ENCODE measurements at places on chromosomes 3 and 15. TPM values are rescaled to one million over a fixed set of nuclear protein-coding genes. Genes with fewer than 3 reads are reported as not detected.

Gene PPIB
- 1,042 TPM for total RNA-seq

Gene SLC12A1
- total RNA-seq = not detected

Gene BFSP2
- not detected for total RNA-seq

Gene IL12A
- total RNA-seq = 0.43 TPM

Gene GREM1
- 0.07 TPM for total RNA-seq

Gene POPDC2
- 0.34 TPM for total RNA-seq

Gene GASK1A
- 0.50 TPM for total RNA-seq

Gene KNG1
- not detected for total RNA-seq

Gene RHOA
- 259 TPM for total RNA-seq

Gene ZMYND10
- 0.21 TPM for total RNA-seq

Gene NR1I2
- total RNA-seq = under 0.01 TPM

Gene XYLB
- total RNA-seq = 2.1 TPM

Gene OCA2
- 2.5 TPM for total RNA-seq

Gene MESP1
- total RNA-seq = 0.07 TPM

Gene FOXL2NB
- 0.57 TPM for total RNA-seq

Gene ATP8B4
- 1.00 TPM for total RNA-seq

Gene FOXL2
- 1.1 TPM for total RNA-seq

Gene DCBLD2
- 98.1 TPM for total RNA-seq

Gene ARID3B
- 8.6 TPM for total RNA-seq

Gene TP63
- 254 TPM for total RNA-seq

Gene FBXO45
- 47.2 TPM for total RNA-seq

Gene RNF7
- total RNA-seq = 36.2 TPM

Gene ZNF502
- total RNA-seq = 6.2 TPM

Gene SLC33A1
- 81.7 TPM for total RNA-seq

Gene MYLK
- 26.0 TPM for total RNA-seq

Gene GABRB3
- total RNA-seq = 0.34 TPM

Gene HIGD2B
- not detected for total RNA-seq

Gene FBXW12
- not detected for total RNA-seq

Gene SPINT1
- 485 TPM for total RNA-seq

Gene PLS1
- total RNA-seq = 25.1 TPM

Gene ACOX2
- total RNA-seq = 0.21 TPM

Gene HAPLN3
- 0.68 TPM for total RNA-seq

Gene GBE1
- total RNA-seq = 96.4 TPM

Gene SENP2
- 51.1 TPM for total RNA-seq

Gene SH3GL3
- under 0.01 TPM for total RNA-seq

Gene MYEF2
- 3.8 TPM for total RNA-seq

Gene KLHDC8B
- 168 TPM for total RNA-seq

Gene GOLGA8G
- total RNA-seq = 0.07 TPM

Gene PLCH1
- 0.34 TPM for total RNA-seq

Gene HHLA2
- total RNA-seq = not detected

Gene HES1
- total RNA-seq = 53.0 TPM

Gene CHST13
- total RNA-seq = not detected

Gene BLM
- total RNA-seq = 0.34 TPM

Gene LYZL4
- total RNA-seq = not detected

Gene KCNMB3
- 0.34 TPM for total RNA-seq

Gene SLC28A1
- total RNA-seq = not detected

Gene IQCF5
- total RNA-seq = not detected

Gene MUC20
- 1.7 TPM for total RNA-seq

Gene ZNF501
- 8.2 TPM for total RNA-seq

Gene GP5
- total RNA-seq = under 0.01 TPM

Gene STRA6
- total RNA-seq = 3.5 TPM

Gene CHAC1
- total RNA-seq = 81.0 TPM

Gene SH2D7
- total RNA-seq = not detected

Gene CD200
- total RNA-seq = under 0.01 TPM

Gene ASB14
- not detected for total RNA-seq

Gene WNT7A
- total RNA-seq = 13.7 TPM
